ENCODE measurements at places on chromosomes 11 and 22.

- H3K4me3 ChIP-seq = no peak overlapping the region
- no peak overlapping the region for H3K27ac ChIP-seq
- H3K4me1 ChIP-seq = no peaks in the 10 kb centered on the region
- H3K36me3 ChIP-seq = no peaks in the 10 kb centered on the region
- peaks cover 22% of the 10 kb centered on the region for H3K27me3 ChIP-seq
- DNase-seq = no peak
These were observed 7.9 kb upstream of the NELL1 start for GRCh38 chr11:20661445-20661844.

- no peak overlapping the region for H3K4me3 ChIP-seq
- DNase-seq = peak; percentile 76
- no peak overlapping the region for H3K27ac ChIP-seq
- H3K36me3 ChIP-seq = no peaks in the 10 kb centered on the region
These were observed 42.0 kb downstream of the MCHR1 start for GRCh38 chr22:40721266-40721665.

- no peak for DNase-seq
- H3K27me3 ChIP-seq = no peaks in the 10 kb centered on the region
- no peaks in the 10 kb centered on the region for H3K36me3 ChIP-seq
- no peak overlapping the region for H3K4me3 ChIP-seq
- H3K27ac ChIP-seq = no peak overlapping the region
These were observed 455.9 kb upstream of the CNTN5 start for GRCh38 chr11:98564881-98565280.

DNA sequence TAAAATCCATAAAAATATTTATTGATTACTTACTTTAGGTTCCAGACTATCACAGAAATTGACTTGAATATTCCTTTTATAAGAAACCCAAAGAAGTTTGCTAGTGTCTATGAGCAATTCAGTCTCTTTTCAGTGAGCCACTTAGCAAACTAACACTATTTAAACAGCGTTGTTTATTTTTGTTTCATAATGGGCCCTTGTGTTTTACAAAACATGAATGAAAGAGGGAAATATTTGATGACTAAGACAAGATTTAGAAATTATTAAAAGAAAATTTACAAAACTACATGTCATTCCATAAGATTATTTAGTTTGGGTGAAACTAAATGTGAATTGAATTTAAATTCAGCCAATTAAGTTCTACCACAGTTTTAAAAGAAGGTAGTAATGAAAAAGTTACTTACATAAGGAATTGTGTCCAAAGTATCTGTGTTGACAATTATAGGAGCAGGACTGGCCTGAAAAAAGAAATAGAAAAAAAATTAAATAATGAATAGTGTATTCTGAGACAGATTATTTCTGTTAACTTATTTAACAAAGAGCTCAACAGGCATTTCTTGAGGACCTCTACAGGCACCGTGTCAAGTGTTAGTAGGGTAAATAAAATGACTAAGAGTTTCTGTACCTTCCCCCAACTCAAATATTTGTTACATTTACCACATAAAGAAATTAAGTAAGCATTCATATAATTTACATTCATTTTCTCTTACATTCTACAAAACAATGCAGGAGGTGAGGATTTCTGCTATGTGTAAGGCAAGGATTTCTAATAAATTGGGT lies 964.9 kb upstream of the CCDC90B start:
- DNase-seq = no peak
- H3K4me1 ChIP-seq = no peaks in the 10 kb centered on the region
- H3K27ac ChIP-seq = no peak overlapping the region
- H3K4me3 ChIP-seq = no peak overlapping the region

- no peaks in the 10 kb centered on the region for H3K36me3 ChIP-seq
- peaks cover 4% of the 10 kb centered on the region for H3K27me3 ChIP-seq
- H3K4me1 ChIP-seq = no peaks in the 10 kb centered on the region
These were observed 2.4 kb upstream of the OR52L1 start for GRCh38 chr11:5989203-5989602.

DNA sequence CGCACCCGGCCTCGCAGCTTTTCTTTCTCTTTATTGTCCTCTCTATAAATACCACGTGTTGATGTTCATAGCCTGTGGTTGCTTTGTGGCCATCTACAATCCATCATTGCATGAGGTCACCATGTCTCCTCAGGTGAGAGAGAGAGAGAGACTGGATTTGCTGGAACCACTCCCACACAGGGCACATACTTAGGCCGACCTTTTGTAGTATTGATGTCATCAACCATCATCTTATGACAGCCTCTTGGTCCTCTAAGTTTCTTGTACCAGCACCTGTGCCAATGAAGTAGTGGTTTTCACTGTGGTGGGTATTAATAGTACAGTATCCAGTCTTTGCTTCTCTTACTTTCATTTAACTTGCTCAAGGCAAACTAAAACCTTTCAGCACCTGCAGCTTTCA lies 22.8 kb upstream of the P2RY6 start:
- DNase-seq = peak; percentile 31
- H3K4me3 ChIP-seq = no peak overlapping the region
- H3K4me1 ChIP-seq = no peaks in the 10 kb centered on the region
- H3K27ac ChIP-seq = no peak overlapping the region
- H3K27me3 ChIP-seq = no peaks in the 10 kb centered on the region

DNA sequence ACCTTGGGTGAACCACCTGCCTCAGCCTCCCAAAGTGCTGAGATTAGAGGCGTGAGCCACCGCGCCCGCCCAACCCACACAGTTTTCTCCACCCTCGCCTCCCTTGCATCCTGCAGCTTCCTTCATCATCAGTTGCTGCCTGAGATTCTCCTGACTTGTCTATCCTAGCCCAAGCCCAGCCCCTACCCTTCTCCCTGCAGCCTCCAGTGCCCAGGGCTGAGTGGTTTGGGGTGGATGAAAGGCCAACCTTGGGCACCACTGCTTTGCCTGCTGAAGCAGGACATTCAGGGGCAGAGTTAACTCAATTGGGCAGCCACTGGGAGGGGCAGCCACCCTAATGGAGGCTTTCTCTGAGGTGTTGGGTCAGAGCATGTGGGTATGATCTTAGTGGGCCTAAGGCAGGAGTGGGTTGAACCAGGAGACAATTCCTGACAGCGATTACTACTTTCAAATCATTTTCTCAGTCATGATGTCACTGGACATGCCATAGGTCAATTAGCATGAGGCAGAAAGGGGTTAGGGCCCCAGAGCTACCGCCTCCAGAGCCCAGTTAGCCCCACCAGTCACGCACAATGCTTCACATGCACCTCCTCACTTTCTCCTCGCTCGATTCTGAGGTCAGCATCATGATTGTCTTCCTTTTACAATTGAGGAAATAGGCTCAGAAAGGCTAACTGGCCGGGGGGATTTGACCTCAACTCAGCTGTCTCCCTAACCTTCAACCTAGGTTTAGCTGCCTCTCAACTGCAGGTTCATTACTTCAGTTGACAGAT lies 1.0 kb upstream of the FKBP2 start:
- H3K4me1 ChIP-seq = peaks cover 47% of the 10 kb centered on the region
- no peaks in the 10 kb centered on the region for H3K27me3 ChIP-seq
- peaks cover 29% of the 10 kb centered on the region for H3K36me3 ChIP-seq

DNA sequence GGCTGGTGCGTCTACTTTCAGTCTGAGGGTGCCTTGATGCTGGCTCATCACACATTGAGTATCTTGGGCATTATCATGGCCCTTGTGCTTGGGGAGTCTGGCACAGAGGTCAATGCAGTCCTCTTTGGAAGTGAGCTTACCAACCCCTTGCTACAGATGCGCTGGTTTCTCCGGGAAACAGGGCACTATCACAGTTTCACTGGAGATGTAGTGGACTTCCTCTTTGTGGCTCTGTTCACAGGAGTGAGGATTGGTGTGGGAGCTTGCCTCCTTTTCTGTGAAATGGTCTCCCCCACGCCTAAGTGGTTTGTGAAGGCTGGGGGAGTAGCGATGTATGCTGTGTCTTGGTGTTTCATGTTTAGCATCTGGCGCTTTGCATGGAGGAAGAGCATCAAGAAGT lies 4.9 kb downstream of the TLCD5 start:
- peaks cover 3% of the 10 kb centered on the region for H3K4me1 ChIP-seq
- H3K27ac ChIP-seq = no peak overlapping the region
- peaks cover under 1% of the 10 kb centered on the region for H3K27me3 ChIP-seq
- no peak for DNase-seq
- no peak overlapping the region for H3K4me3 ChIP-seq

DNA sequence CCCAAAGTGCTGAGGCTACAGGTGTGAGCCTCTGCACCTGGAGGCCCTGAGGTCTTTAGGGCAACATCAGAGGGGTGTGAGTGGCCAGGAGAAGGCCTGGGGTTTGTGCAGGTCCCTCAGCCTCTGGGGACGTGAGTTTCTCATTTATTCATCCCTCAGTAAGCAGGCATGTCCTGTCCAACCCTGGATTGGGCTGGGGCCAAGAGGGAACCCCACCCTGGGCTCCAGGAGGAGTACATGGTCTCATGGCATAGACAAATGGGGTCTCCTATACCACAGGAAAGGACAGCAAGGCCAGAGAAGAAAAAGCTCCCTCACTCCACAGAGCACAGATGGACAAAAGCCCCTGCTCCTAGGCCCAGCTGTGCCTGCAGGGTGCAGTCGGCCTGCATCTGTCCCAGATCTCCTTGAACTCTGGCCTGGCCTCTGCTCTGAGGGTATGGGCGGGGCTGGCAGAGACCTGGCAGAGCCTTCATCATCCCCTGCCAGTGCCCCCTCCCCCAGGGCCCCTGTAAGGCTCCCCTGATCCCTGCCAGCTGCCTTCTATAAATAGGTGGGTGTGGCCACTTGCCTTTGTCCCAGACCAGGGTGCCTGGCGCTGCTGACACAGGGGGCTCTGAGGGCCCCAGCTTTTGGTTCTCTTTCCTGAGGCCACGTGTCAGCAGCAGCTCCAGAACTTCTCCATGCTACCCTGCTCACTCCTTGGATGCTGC lies 34.6 kb downstream of the A4GALT start:
- no peak for DNase-seq
- H3K4me1 ChIP-seq = no peaks in the 10 kb centered on the region
- H3K4me3 ChIP-seq = no peak overlapping the region
- no peak overlapping the region for H3K27ac ChIP-seq

DNA sequence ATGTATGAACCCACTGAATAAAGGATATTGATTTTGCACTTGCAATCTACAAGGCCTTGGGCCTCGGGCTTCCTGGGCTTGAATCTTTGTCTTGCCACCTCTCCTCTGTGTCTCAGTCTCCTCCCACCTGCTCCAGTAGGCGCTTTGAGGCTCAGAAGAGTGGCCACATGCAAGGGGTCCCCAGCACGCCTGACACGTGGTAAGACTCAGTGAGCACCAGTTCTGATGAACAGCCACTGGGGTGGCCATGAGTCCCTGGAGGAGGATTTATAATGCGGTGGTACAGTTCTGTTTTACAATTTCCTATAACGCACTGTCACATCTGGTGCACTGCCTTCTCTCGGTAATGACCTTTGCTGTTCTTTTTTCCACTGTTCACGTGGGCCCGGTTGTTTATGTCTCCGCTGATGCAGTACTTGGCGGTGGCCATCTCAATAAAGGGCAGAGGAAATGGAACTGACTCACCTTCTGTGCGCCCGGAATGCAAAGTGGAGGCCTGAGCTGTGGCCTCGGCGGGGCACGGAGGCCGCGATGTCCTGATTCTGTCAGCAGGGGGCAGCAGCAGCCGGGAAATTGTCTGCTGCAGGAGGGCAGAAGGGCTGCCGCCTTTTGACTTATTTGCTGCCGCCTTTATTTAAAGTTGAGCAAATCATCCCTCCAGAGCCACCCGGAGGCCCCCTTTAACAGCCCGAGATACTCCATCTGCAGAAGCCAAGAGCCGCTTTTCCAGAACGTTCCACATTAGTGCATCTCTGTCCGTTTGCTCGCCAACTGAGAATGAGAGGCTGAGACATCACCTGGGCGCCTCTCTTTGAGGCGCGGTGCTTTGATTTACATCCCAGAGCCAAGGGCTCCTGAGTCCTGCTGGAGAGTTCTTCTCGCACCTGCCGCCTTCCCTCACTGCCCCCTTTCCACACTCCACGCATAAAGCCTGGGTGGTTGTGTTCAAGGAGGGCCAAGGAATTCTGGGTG lies 6.0 kb upstream of the IFT27 start:
- peaks cover 7% of the 10 kb centered on the region for H3K4me1 ChIP-seq
- H3K36me3 ChIP-seq = no peaks in the 10 kb centered on the region
- peak; percentile 90 for DNase-seq
- peaks cover 6% of the 10 kb centered on the region for H3K27me3 ChIP-seq
- no peak overlapping the region for H3K4me3 ChIP-seq
- H3K27ac ChIP-seq = no peak overlapping the region

DNA sequence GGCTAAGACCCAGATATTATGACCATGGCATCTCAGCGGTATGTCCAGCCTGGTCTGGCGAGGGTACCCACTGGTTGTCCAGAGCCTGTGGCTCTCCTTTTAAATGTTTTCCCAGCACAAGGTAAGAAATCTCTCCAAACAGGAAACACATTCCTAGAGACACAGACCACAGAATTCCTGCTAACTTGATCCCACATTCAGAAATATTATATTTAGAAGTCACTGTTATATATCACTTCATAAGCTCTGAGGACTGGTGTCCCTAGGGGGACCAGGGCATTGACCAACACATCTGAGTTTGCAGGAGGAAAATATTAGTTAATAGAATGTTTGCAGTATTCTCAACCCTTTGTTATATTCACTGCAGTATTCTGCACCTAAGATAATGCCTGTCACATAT lies 23.1 kb downstream of the TMPRSS13 start:
- H3K4me1 ChIP-seq = no peaks in the 10 kb centered on the region
- H3K27me3 ChIP-seq = no peaks in the 10 kb centered on the region
- no peaks in the 10 kb centered on the region for H3K36me3 ChIP-seq
- H3K27ac ChIP-seq = no peak overlapping the region

GRCh38 chr11:129312730-129313503 lies 62.7 kb upstream of the BARX2 start:
- DNase-seq = no peak
- H3K4me3 ChIP-seq = no peak overlapping the region
- peaks cover 16% of the 10 kb centered on the region for H3K4me1 ChIP-seq
- no peak overlapping the region for H3K27ac ChIP-seq
- H3K27me3 ChIP-seq = no peaks in the 10 kb centered on the region

DNA sequence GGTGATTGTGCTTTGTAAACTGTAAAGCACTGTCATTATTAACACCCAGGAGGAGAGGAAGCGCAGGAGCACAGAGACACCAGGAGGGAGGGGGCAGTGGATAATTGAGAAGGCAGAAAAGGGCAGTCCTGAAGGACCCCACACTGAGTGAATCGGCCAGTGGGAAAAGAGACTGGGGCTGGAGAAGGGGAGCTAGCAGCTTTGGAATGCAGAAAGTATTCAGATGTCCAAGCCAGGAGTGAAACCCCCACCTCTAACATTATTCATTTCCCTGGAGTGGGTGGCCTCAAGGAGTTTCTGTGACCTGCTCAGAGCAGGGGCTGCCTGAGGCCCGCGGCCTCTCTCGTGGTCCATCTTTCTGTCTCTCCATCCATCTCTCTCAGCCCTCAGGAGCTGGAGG lies 38.0 kb upstream of the CDON start:
- peaks cover 6% of the 10 kb centered on the region for H3K4me1 ChIP-seq
- no peaks in the 10 kb centered on the region for H3K27me3 ChIP-seq
- no peak for DNase-seq
- no peak overlapping the region for H3K4me3 ChIP-seq
